Dorsolateral prefrontal cortex (tissue), 122 donors: ENCODE measurements at places on chromosomes 5 and 9.
A peak's percentile ranks its signal among the peaks of the same experiment; 100 is the strongest.

GRCh38 chr5:54443270-54443669 lies 12.2 kb upstream of the HSPB3 start:
- DNase-seq: no peak

GRCh38 chr9:132742821-132743311 lies 72.6 kb downstream of the GTF3C4 start:
- no peak for DNase-seq

- no peak for DNase-seq
These were observed 27.4 kb upstream of the KCNMB1 start for GRCh38 chr5:170416526-170416925.

DNA sequence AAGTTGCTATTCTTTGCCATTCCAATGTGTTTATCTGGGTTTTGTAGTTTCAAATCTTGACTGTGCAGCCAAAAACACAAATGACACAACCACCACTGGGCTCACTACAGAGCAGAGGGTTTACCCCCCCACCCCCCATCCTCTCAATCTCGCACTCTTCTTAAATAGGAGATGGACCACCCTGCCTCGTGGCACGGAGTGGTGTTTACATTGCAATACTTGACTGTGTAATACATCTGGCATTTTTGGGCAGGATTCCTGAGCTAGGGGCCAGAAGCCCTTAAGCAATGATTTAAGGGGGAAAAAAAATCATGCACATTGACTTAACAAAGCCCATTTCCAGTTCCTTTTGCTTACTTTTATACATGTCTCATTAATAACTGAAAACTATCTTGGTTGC lies 19.0 kb downstream of the PTCH1 start:
- no peak for DNase-seq

GRCh38 chr5:96901841-96902240 lies 25.5 kb downstream of the ERAP2 start:
- DNase-seq: no peak

GRCh38 chr5:141478321-141478945 lies 2.7 kb downstream of the PCDHGC3 start:
- DNase-seq: peak; percentile 71

DNA sequence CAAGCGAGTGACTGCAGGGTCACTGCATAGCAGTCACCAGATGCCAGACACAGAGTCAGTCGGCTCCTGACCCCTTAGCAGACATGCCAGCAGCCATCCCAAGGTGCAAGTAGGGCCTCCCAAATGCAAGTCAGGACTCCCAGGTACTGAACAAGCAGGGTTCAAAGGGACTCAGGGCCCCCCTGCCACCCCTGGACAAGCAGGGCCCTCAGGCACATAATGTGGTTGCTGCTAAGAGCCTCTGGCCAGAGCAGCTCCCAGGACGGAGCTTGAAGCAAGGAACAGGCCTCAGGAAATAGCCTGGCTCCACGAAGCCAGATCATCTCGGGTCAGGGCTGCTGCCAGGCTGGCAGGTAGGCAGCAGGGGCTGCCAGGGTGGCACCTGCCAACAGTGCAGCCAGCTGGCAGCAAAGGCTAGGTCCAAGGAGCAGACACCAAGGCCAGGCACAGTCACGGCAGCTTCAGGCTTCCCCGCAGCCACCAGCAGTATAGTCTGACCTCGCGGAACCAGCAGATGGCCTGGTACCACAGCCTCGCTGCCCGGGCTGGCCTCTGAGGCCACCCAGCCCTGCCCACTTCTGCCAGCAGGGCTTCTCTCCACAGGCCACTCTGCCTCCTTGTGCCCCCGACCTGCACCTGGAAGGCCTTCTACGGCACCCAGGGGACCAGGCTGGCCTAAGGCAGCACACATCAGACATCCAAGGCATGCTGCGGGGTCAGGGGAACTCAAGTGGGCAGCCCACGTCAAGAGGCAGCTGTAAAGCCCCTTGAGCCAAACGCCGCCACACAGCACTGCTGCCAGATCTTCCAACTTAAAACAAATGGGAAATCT lies 7.4 kb downstream of the EEIG1 start:
- no peak for DNase-seq

DNA sequence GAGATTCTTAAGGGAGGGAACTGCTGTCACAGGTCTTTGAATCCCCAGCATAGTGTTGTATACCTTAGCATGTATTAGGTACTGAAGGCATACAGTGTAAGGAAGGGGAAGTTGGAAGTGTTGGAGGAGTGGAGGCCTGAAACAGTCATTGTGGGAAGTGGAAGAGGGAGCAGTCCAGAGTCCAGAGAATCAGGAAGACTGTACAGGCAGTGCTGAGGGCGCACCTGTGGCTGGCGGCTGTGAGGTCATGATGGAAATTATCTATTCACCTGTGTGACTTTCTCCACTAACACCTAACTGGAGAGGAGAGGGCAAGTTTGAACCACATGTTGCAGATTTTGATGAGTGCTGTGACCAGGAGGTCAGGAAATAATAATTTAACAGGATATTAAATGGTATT lies 119.7 kb upstream of the NIPBL start:
- DNase-seq: no peak

GRCh38 chr5:75620184-75620959 lies 9.1 kb downstream of the ANKDD1B start:
- DNase-seq: no peak

DNA sequence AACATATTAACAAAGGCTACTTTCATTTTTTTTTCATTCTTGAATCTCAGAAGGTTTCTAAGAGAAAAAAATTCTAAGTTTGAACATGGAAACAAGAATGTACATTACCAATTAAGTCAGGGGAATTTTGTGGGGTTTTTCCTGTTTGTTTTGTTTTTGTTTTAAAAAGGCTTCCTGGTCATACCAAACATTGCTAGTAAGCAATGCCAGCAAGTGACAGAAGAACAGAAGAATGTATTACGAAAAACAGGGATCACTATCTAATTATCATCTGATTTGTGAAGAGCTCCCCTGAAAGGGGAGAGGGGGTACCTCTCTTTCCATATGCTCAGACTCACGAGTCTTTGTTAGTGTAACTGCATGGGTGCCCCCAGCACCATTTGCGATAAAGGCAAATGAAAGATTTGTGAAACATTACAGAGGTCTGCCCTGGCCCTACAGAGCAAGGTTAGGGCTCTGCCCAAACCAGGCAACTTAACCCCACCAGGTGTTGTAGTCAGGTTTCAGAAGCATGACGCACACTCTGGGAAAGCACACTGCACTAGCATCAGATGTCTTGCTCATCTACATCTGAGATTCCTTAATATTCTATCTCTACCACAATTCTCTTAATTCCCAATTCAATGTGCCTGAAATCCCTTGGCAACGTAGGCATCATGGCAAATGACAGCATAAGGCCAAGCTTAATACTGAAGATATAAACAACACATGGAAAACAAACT lies 268.2 kb downstream of the MLLT3 start:
- DNase-seq: no peak

- DNase-seq: no peak
These were observed 38.1 kb downstream of the INSYN2B start for GRCh38 chr5:169942181-169942580.

GRCh38 chr9:118271936-118272335 lies 567.7 kb downstream of the TLR4 start:
- DNase-seq: no peak

GRCh38 chr9:78856144-78856543 lies 559.2 kb downstream of the PSAT1 start:
- DNase-seq: no peak

GRCh38 chr5:126998201-126998631 lies 32.1 kb downstream of the MARCHF3 start:
- no peak for DNase-seq

- no peak for DNase-seq
These were observed 76.4 kb upstream of the NUDT12 start for GRCh38 chr5:103638979-103639378.

- no peak for DNase-seq
These were observed 19.5 kb upstream of the SERINC5 start for GRCh38 chr5:80275347-80275746.

DNA sequence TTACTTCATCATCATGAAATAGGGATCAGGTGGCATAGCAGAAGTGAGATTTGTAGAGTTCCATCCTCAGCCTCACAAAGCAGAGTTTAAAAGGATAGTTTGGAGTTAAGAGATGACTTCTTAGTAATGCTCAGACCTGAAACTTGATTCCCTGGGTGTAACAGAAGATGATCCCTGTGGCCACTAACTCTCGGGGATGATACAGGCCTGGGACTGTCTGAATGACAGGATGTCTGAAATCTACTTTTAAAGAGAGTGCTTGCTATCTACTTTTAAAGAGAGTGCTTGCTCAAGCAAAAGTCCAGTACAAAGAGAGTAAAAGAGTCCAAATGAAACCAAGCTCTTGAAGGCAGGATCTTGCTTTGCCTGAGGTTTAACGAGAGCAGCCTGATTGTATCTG lies 14.6 kb downstream of the ADAMTS16 start:
- no peak for DNase-seq
